Endothelial cell of umbilical vein (primary cell): ENCODE measurements at places on chromosomes 13 and 19. TPM values are rescaled to one million over a fixed set of nuclear protein-coding genes. Genes with fewer than 3 reads are reported as not detected.

GGACT gene
- 5.4 and 6.5 TPM in 2 replicates for total RNA-seq

RASGRP4 gene
- total RNA-seq: not detected in 2 replicates

PSG3 gene
- total RNA-seq: not detected in 2 replicates

PSG11 gene
- not detected in 2 replicates for total RNA-seq

DNA sequence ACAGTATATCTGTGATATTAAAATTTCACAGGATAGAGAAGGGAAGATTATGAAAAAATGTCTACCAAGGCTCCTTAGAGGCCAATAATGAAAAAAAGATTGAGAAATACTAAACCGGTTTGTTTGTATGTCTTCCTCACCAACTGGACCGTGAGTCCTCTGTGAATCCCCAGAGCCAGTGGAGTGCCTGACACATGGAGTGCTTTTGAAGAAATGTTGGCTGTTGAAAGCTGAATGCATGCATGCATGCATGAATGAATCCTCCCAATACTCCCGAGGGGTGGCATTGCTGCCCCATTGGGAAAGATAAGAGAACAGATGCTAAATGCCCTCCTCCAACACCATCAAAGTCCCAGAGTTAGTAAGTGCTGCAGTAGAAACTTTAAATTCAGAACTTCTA, 152.7 kb upstream of the SERP2 start:
- DNase-seq: no peak

- DNase-seq: peak; percentile 5
Measured at GRCh38 chr19:55579766-55580621, 654 bp downstream of the ZNF579 start.

DNA sequence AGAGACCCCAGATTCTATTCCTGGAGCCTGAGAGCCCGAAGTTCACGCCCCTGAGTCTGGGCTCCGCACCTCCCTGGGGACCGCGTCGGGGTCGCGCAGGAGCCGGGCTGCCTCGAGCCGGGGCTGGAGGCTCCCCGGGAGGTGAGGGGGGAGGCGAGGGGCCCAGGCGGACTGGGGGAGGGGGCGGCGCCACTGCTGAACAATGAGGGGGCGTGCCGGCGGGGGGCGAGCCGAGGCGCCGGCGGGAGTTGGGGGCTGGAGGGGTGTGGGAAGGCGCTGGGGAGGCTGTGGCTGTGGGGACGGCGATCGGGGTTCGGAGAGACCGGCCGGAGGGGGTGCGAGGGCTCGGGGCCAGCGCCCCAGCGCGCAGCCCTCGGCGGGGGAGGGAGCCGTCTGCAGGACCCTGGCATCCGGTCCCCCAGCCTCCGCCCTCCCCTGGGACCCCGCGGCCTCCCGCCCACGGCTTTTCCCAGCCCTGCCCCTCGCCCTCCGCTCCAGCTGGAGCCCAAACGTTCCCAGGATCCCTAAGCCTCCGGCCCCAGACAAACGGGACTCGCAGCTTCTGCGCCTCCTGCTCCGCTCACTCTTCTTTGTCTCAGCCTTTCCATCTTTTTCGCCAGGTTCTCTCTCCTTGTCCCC, 922 bp downstream of the PLEKHG2 start:
- peak; percentile 71 for DNase-seq

- no peak for DNase-seq
Measured at GRCh38 chr13:75669706-75670105, 33.6 kb downstream of the LMO7 start.

DNA sequence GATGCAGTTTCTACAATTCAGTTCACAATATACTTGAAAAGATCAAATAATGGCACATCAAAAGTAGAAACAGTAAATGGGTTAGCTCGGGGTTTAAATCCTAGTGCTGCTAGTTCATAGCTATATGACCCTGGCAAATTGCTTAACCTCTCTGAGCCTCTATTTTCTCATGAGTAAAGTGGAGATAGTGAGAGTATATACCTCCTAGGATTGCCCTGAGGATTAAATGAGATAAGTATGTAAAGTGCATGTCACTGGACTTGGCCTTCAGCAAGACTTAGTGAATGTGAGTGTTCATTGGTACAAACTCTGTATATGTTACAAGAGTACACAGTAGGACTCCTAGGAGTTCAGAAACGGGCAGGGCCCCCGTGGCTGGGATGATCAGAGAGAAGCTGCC, 248.3 kb downstream of the DLEU7 start:
- DNase-seq: no peak
